T-helper 2 cell (primary cell): ENCODE measurements at places on chromosomes 11 and 22.

- DNase-seq, result peak; percentile 65
Measured at GRCh38 chr11:14764179-14764578, 120.6 kb downstream of the PDE3B start.

- no peak for DNase-seq
Measured at GRCh38 chr22:37209140-37209845, 3.0 kb downstream of the SSTR3 start.

DNA sequence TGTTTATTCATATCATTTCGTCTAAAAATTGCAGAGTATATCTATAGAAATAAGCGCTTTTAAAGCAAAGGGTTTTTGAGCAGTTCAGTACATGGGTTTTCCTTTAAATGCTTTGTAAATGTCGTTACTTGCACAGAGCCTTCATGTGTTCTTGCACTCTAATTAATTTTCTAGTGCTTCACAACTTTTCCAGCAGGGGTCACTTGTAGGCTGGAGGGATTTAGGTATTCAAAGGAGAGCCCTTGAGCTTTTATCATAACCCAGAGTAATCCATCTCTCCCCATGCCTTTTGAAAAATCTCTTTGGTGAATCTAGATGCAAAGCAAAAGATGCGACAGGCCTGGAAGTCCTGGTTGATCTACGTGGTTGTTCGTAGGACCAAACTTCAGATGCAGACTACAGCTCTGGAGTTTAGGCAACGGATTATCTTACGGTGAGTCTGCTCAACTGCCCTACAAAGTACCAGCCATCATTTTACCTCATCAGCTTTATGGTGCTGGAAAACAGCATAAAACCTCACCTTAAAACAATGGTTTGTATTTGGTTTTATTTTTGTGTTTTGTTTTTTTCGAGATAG, 60.4 kb downstream of the SFI1 start:
- DNase-seq, result no peak

- no peak for DNase-seq
Measured at GRCh38 chr11:35134403-35135148, 4.4 kb upstream of the CD44 start.

DNA sequence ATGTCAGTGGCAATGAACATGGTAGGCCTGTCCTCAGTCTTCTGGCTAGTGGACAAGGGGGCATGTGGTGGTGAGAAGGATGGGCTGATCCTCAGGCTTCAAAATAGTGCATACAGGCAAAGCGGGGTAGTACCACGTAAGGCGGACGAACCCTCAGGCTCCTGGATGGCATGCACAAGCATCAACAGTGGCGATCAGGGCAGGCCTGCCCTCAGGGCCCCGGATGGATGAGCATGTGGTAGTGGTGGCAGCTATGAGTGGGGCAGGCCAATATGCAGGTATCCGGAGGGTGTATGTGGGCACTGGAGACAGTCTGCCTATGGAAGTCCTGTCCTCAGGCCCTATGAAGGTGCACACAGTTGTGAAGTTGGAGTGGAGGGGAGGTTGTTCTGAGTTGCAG, 163.8 kb downstream of the GUCY1A2 start:
- no peak for DNase-seq

DNA sequence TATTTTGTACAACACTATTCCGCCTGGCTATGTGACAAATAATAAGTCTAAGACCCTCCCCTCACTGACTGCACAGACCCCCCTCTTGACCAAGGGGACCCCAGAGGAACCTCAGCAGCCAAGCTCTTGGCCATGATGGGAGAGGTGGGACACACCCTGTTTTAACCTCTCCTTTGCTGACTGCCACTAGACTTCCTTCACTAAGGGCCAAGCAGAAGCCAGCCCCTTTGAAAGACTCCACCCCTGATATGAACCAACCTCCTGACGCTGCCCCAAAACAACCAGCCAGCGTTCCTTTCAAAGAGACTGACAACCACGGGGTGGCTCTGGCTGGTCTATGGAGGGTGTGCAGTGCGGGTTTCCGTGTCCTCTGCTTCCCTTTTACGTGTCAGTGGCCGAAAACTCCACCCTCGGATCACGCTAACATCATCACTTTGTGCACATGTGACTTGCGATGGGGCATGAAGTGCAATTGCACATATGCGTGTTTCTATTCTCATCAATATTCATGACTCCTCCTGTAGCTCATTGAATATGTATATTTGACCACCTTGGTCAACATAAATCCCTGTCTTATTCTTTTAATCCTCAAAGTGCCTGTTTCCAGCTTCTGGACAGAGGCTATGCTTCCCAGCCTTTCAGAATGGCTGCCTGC, 643.9 kb downstream of the TBC1D22A start:
- no peak for DNase-seq

- no peak for DNase-seq
Measured at GRCh38 chr11:2104524-2105440, 34.4 kb downstream of the IGF2 start.

GRCh38 chr11:121385688-121386087, 66.4 kb upstream of the SORL1 start:
- no peak for DNase-seq

- DNase-seq, result no peak
Measured at GRCh38 chr11:78657968-78658839, 83.5 kb upstream of the NARS2 start.

GRCh38 chr11:35040221-35040942, 98.6 kb upstream of the CD44 start:
- peak; percentile 94 for DNase-seq

DNA sequence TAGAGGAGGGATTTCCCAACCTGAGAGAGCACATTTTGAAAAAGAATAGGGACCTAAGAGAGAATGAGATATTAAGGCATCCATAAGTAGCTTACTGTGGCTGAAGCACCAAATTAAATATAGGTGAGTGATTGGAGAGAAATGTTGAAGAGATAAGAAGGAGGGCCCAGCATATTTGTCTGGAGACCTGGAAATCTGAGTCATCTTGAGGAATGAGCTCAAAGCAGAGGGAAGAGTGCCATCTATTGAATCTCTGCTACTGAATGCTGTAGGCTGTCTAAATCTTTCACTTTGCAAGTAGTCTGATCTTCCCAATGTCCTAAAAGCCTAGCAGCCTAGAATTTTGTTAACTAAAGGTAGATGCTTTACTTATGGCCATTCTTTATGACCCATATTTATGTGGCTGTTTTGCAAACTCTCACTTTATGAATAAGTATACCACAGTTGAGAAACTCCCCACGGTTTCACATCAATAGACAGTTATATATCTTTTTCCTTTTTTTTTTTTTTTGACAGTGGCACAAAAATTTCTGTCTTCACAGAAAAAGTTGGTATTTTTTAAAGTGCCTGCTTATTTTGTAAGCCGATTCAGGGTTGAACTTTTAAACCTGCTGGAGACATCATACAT, 2093.5 kb downstream of the LRRC4C start:
- DNase-seq, result no peak

- no peak for DNase-seq
Measured at GRCh38 chr11:95727620-95728019, 62.0 kb downstream of the FAM76B start.

- DNase-seq, result no peak
Measured at GRCh38 chr11:73176145-73176873, 34.2 kb upstream of the FCHSD2 start.

GRCh38 chr22:43047605-43048004, 32.7 kb upstream of the PACSIN2 start:
- DNase-seq, result no peak

- DNase-seq, result no peak
Measured at GRCh38 chr11:70067591-70068341, 10.4 kb upstream of the ANO1 start.

DNA sequence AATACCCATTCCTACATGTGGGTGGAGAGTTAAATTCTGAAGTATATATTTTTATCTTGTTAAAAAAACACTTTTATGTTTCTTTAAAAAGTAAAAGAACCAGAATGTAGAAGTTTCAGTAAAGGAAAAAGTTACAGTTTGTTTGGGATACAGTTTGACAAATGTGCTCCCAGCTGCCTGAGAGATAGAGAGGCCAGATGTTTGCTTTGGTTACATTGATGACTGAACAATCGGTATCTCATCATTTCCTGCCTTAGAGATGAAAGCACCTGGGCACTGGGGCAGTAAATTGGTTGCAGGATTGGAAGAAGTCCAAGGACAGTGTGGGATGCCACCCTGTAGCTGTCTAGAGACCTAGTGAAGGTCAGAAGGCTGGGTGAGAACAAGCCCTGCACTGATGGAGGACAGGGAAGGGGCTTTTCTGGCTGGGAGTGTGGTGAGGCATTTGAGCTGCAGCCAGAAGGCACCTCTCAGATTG, 16.6 kb downstream of the MED15 start:
- no peak for DNase-seq

DNA sequence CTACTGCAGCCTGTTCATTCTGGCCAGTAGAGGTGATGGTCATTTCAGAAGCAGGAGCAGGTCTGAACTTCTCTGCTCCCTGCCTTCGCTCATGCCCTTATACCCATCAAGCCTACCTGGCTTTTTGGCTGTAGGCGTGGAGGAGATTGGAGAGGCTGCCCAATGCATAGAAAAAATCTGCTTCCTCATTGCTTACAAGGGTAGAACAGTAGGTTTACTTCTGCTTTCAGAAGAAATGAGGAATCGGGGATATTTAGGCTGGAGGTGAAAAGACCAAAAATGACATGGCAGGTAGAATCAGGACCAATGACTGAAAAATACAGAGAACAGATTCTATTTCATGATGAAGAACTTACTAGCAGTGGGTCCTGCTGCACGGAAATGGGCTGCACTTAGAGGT, 72.9 kb upstream of the YWHAH start:
- no peak for DNase-seq

DNA sequence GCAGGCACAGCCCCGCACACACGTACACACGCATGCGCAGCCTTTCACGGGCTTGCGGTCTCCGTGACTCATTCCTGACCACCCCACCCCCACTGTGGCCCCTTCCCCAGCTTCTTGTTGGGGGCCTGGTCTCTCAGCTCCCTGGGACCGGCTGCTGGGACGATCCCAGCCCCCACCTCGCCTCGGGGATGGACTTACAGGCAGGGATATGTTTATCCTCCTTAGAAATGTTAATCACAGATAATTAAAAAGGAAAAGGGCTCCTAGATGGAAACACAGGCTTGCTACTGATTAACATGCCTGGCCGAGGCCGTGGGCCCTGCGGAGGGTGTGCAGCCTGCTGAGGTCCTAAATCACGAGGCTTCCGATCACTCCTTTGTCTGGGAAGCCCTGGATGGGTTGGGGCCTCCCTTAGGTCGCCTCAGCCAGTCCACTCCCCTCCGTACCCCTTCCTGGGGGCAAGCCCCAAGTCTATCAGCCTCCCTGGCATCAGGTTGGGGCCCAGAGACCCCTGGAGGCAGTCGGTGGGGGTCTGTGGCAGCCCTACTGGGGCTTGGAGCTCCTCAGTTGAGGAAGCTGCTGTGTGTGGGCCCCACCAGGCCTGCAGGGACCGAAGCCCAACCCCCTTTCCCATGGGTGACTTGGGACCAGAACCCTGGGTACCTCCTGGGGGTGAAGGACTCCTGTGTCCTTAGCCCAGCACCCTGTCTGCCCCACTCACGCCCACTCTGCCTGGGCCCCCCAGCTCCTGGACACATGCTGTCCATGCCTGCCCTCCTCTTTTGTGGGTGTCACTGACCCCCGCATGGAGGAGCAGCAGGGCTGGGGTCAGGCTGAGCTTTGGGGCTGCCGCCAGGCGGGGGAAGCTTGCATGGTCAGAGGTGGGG, 20.6 kb downstream of the TSPAN4 start:
- no peak for DNase-seq

- no peak for DNase-seq
Measured at GRCh38 chr11:60960405-60960804, 8.4 kb upstream of the SLC15A3 start.

DNA sequence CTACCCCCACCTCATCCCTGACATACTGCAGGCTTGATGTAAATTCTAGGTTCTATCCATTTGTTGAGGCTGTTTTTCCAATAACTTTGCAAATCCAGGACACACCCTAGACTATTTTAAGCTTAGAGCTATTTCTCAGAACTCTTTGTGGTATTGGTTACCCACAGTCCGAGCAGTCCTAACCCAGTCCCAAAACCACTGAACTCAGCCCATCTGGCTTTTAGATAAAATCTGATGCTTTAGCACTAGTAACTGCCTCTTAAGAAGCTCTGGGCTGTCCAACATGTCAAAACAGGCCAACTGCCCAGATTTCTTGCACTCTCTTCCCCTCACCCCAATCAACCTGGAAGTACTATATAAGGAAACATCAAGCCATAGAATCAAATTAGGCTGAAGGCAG, 344.4 kb upstream of the CADM1 start:
- no peak for DNase-seq

GRCh38 chr11:45027312-45027711, 76.6 kb upstream of the TP53I11 start:
- no peak for DNase-seq

DNA sequence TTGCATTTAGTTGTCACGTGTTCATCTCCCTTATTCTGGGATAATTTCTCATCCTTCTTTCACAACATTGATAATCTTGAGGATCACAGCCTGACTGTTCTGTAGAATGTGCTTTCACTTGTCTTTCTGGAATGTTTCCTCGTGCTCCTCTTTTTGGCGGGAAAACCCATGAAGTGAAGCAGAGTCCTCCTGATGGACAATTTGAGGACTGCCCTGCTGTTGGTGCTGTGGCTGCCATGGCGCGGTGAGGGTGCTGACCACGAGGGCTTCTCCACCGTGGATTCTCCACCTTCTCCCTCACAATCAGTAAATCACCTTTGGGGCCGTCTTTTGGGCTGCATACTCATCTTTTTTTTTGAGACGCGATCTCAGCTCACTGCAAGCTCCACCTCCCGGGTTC, 946.9 kb downstream of the BRD1 start:
- no peak for DNase-seq

- no peak for DNase-seq
Measured at GRCh38 chr11:79514290-79514689, 73.5 kb upstream of the TENM4 start.

DNA sequence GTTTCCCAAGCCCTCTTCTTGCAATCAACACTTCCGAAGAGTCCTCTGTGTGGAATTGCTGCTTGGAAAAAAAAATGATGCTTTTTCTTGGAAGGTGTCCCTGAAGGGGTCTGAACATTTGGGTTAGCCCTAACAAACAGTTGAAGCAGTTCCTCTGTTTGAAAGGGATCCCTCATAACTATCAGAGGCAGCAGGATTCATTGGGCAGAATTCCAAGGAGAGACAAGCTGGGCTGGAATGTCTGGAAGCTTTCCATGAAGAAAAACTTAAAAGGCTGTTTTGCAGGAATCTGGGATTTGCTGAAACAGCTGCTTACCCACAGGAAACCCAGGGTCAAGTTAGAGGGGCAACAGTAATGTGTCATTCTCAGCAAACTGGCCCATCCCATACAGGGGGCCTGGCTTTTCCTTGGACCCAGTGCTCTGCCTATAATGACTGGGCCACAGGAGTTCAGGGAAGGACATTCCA, 3.1 kb downstream of the CSNK2A3 start:
- DNase-seq, result no peak

GRCh38 chr22:45968751-45969413, 8.1 kb downstream of the WNT7B start:
- no peak for DNase-seq

GRCh38 chr11:122681735-122682134, 26.2 kb downstream of the UBASH3B start:
- no peak for DNase-seq

- DNase-seq, result no peak
Measured at GRCh38 chr22:43851979-43852307, 10.4 kb downstream of the SULT4A1 start.

- no peak for DNase-seq
Measured at GRCh38 chr11:42524534-42525227, 787.1 kb upstream of the API5 start.

GRCh38 chr11:102144357-102145355, 34.4 kb downstream of the YAP1 start:
- no peak for DNase-seq

- DNase-seq, result peak; percentile 94
Measured at GRCh38 chr11:133956650-133957633, at the start of gene IGSF9B. IGSF9B (minus strand) TSS chr11:133956968; CDS start chr11:133956754, 214 bp downstream.
